ENCODE measurements at places on chromosomes 4 and X.

GRCh38 chr4:26052663-26053541, 138.9 kb downstream of the SMIM20 start:
- DNase-seq, result no peak

GRCh38 chr4:40648131-40648530, 18.5 kb upstream of the RBM47 start:
- DNase-seq, result no peak

DNA sequence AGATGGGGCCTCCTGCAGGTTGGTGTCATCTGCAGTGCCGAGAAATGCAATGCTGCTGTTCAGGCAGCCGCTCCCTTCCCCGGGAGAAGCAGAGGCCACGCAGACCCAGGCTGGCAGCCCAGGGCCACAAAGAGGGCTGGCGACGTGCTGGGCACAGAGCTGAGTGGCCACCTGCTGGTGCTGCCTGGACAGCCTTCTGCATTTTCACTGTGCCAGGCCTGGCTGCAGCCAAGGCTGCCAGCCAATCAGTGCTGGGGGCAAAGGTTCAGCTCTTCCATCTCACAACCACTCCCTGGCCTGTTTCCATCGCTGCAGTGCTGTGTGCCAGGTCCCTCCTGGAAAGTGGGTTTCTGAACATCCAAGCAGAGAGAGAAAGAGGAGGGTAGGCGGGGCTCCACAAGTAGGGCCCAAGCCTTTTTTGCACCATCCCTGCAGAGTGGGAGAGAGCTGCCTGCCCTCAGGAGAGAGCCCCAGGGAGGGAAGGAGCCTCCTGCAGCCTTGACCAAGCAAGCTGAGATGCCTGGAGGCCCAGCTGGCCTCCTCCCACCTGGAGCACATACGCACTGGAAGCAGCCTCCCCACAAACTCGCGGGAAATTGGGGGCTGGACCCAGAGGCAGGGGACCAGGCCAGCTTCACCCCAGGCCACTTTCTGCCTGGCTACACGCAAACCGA, 20.1 kb downstream of the ADRA2C start:
- no peak for DNase-seq

DNA sequence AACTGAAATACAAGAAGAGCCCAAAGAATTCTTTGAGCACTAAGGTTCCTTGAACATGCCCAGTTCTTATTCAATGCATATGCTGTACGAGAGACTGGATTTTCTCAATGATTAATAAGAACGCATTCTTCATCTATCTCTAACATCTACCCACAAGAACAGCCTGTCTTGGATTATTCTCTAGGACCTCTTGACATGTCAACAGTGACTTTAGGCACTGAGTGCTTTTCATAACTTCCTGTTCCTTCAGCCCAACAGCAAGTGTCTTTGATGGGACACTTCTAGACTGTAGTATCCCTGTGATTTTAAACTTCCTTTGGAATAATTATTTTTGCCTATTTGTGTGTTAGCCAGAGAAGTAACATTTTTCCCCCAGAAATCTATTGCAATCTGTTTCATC, 69.3 kb downstream of the OPHN1 start:
- DNase-seq, result no peak

DNA sequence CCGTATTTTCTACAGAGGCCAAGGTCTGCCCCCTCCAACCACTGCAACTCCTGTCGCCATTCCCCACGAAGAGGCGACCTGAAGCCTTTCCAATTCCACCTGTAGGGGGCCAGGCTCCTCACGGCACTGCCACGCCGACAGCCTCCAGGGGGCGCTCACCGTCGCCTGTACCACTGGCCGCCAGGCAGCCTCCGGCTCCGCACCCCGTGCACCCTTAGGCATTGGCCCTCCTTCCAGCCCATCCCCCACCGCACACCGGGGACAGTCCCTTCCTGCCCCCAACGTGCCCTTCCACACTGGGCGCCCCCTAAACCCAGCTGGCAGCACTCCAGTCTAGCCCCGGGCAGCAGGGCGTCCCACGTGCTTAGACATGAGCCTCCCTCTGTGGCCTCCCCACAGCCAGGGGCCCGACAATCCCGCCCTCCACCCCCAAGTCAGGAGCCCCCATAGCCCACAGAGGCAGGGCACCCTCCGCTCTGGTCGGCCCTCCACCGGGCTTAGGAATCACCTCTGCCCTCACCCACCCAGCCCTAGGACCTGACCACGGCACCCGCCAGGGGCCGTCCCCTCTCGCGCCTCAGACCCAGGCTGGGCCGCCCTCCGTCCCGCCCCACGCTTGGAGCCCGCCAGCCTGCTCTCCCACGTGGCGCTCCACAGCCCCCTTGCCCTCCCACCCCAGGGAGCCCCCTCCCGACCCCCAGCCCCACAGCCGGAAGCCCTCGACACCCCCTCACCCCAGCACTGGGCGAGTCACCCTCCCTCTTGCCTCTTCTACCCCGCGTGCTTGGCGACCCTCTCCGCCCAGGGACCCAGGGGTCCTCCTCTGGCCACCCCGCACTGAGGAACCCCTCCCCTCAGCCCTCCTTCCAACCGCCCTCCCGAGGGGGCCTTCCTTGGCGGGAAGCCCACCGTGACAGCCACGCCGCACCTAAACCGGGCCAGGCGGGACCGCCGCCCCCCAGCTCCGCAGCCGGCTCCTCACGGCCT, 711 bp downstream of the PNMA6E start:
- no peak for DNase-seq

DNA sequence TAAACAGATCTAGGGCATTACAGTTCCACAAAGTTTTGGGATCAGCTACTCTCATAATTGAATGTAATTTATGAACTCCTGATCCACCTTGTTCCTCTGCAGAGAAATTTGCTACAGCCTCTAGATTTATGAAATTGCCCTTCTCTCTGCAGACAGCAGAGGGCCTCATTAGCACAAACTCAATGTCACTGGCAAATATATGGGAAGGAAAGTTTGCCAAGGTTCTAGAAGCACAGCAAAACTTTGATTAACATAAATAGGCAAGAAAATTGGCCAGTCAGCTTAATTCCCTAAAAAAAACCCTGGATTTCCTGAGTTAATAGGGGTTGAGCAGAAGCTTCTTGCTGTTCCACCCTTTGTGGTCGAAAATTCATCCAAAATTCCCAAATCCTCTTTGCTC, 31.5 kb downstream of the PRPS1 start:
- no peak for DNase-seq

DNA sequence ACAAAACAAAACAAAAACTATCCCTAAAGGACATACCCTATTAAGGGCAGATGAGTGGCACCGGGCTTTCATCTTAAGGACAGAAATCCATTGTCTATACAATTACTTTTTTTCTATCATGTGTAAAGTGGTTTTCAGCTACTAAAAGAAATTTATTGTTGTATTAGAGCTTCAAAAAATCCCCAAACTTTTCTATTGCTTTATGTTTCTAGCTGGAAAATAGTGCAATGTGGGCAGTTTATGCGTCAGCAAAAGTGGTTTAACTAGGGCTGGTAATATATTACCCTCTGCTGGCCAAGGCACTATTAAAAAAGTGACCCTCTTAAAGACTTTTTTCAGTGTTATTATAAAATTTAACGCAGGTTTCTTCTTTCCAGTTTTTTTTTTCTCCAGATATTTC, 15.5 kb upstream of the GPR82 start:
- no peak for DNase-seq

- DNase-seq, result no peak
Observed at GRCh38 chrX:17939724-17940123, 78.6 kb upstream of the RAI2 start.

DNA sequence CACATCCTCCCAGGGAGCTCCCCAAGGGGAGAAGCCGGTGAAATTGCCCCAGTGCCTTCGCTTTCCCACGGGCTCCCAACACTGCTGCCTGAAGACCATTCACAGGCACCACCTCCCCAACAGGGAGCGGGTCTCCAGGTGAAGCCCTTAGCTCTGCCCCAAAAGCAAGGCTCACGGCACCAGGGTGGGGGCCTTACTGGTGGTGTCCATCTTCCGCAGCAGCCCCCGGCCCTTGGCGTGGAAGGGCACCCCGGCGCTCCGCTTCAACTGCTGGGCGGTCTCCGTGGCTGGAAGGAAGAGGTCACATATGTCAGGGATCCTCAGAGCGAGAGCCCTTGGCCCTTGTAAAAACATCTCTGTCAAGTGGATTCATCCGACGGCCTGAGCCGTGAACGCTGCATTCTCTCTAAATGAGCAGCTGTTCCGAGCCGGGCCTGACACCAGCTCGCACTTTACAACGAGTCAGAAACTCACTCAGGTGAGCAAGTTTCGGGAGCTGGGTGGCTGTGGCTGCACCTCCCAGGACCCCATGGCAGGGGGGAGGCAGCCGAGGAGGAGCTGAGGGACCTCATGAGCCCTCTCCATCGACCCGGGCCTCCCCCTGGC, 20.9 kb downstream of the NELFA start:
- no peak for DNase-seq

DNA sequence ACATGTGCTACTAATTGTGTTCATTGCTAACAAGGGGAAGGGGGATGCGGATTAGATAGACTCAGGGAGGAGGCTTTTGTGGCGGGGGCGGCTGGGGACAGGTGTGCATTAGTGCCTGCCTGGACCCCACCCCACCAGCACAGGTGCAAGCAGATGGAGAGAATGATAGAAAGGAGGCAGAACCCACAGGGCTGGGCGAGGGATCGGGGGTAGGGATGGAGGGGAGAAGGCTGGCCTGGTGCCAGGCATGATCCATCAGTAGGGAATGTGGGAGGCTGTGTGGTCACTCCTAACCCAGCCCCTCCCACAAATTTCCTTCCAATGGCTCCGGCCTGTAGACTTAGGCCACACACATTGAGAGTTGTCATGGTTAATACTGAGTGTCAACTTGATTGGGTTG, 30.5 kb upstream of the CRMP1 start:
- DNase-seq, result no peak

DNA sequence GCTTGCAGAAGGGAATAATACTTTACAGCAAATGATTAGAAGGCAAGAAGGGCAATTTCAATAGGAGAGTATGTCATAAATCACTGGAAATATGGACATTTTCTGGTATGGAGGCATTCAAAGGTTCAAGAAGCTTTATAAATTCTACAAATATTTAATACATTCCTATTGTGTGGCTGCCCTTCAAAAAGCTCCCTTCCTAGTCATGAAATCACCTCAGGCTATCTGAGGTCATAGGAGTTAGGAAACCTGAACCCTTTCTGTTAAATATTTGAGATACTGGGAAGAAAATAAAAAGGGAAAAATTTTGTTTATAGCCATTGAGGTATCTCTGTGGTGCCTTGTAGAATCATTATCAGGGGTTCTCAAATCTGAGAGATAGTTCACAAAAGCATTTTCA, 316.8 kb upstream of the EMCN start:
- no peak for DNase-seq

GRCh38 chr4:110292994-110293744, 94.8 kb upstream of the ELOVL6 start:
- no peak for DNase-seq

DNA sequence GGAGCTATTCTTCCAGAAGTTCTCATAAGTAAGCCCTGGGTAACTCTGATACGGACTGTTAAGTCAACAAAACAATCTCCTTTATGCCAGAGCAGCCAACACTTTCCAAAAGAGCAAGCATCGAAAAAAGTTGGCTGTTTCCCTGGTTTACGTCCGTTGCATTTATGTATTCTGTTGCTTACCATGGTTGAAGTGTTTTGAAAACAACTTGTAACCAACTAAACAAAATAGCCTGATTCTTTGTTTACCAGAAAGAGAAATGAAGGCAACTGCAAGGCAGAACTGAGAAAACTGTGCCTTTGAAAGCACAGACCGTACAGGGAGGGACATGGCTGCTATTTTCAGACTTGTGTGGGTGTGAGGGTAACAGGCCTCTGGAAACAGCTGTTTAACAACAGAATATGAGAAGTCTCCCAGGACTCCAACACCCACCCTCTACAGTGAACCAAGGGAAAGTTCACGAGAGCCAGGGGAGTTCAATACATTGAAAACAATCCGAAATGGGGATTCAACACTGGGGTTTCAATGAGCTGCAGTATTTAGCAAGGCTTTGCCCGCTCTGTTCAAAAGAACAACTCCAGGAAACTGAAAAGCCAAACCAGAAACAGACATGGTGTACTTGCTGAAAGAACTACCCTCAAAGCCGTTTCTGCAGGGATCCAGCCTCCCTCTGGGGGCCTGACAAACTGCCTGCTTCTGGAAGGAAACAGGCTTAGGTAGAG, 95.8 kb upstream of the EGFL6 start:
- DNase-seq, result no peak

- no peak for DNase-seq
Observed at GRCh38 chr4:42415281-42415680, 18.0 kb downstream of the SHISA3 start.

GRCh38 chr4:128856246-128856645, 46.7 kb downstream of the JADE1 start:
- no peak for DNase-seq

DNA sequence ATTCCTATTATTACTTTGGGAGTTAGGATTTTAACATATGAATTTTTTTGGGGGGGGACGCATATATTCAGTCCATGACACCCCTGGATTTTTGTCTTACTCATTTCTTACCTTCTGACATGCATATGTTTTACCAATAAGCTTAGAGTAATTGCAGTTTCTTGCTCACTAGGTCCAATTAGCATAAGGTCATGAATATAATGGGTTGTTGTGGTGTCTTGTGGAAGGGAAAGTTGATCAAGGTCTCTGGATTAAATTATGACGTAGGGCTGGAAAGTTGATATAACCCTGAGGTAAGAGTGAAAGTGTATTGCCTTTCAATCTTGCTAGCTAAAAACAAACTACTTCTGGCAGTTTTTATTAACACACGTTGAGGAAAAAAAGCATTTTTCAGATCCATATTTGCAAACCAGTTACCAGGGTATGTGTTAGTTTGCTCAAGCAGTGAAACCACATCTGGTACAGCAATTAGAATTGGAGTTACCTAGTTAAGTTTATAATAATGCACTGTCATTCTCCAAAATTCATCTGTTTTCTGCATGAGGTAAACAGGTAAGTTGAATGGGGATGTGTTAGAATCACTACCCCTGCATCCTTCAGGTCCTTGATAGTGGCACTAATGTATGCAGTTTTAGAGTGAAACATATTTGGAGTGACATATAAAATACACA, 32.0 kb downstream of the STIM2 start:
- DNase-seq, result no peak

- DNase-seq, result no peak
Observed at GRCh38 chrX:151609222-151609621, 45.7 kb downstream of the PASD1 start.

- DNase-seq, result no peak
Observed at GRCh38 chrX:65488495-65488894, 46.1 kb downstream of the LAS1L start.

Data from stimulated activated CD8-positive, alpha-beta memory T cell treated with anti-CD3 and anti-CD28 coated beads, Interleukin-12 subunit alpha, Interleukin-12 subunit beta, amount 100 ng/mL, for 4 hours (primary cell).